ENCODE measurements at places on chromosomes 16 and 17. TPM values are rescaled to one million over a fixed set of nuclear protein-coding genes. Genes with fewer than 3 reads are reported as not detected.

Gene CARD14
- not detected for total RNA-seq

Gene RAB37
- 6.0 TPM for total RNA-seq

Gene SOCS3
- total RNA-seq, result 75.4 TPM

Gene MYOCD
- total RNA-seq, result not detected

Gene CACNA1G
- 0.07 TPM for total RNA-seq

Gene FAM20A
- not detected for total RNA-seq

Gene NOD2
- 7.3 TPM for total RNA-seq

Gene PSME3
- total RNA-seq, result 220 TPM

Gene TEKT5
- total RNA-seq, result not detected

Gene CCDC92B
- total RNA-seq, result 0.23 TPM

Gene RASD1
- 12.9 TPM for total RNA-seq

Gene SLC5A10
- total RNA-seq, result not detected

Gene HAPSTR1
- total RNA-seq, result 55.2 TPM

Gene ZFP3
- 2.0 TPM for total RNA-seq

Gene HOXB6
- total RNA-seq, result 0.99 TPM

Gene CA7
- 0.39 TPM for total RNA-seq

Gene ZNF646
- 26.1 TPM for total RNA-seq

Gene KRT20
- not detected for total RNA-seq

Gene MFSD11
- 16.6 TPM for total RNA-seq

Gene NACA2
- 0.60 TPM for total RNA-seq

Gene ALDH3A2
- total RNA-seq, result 38.1 TPM

Gene CA5A
- total RNA-seq, result 0.13 TPM

Gene SYCE1L
- 5.1 TPM for total RNA-seq

Gene CACNG5
- not detected for total RNA-seq

Gene ALOX12
- not detected for total RNA-seq

Gene NPIPA7
- total RNA-seq, result 3.9 TPM

Gene GJD3
- total RNA-seq, result 0.56 TPM

Gene CDT1
- 97.3 TPM for total RNA-seq

Gene DPEP1
- not detected for total RNA-seq

Gene ZPBP2
- total RNA-seq, result not detected

Gene WSB1
- 90.3 TPM for total RNA-seq

Gene OMG
- 0.10 TPM for total RNA-seq

Gene HOXB7
- 0.51 TPM for total RNA-seq

Gene RAMP2
- not detected for total RNA-seq

Gene TEX14
- total RNA-seq, result 0.13 TPM

Gene CHST6
- not detected for total RNA-seq

Gene KRTAP3-2
- not detected for total RNA-seq

Gene TBC1D16
- 1.9 TPM for total RNA-seq

Gene GPR179
- not detected for total RNA-seq

Gene KRT40
- not detected for total RNA-seq

Gene KRT15
- total RNA-seq, result not detected

Gene PSMB3
- total RNA-seq, result 349 TPM

All from activated T-helper 1 cell treated with anti-CD3 and anti-CD28 coated beads, Interleukin-12 subunit alpha, Interleukin-12 subunit beta, Interleukin-2, Interleukin-4 antibody, amounts not matched to agents 30 ng/mL and 10 ng/mL and 1 ng/mL, durations not matched to agents 14 hours and 24 hours and 36 hours (primary cell).